ENCODE measurements at places on chromosomes 1 and 21.
A peak's percentile ranks its signal among the peaks of the same experiment; 100 is the strongest.

DNA sequence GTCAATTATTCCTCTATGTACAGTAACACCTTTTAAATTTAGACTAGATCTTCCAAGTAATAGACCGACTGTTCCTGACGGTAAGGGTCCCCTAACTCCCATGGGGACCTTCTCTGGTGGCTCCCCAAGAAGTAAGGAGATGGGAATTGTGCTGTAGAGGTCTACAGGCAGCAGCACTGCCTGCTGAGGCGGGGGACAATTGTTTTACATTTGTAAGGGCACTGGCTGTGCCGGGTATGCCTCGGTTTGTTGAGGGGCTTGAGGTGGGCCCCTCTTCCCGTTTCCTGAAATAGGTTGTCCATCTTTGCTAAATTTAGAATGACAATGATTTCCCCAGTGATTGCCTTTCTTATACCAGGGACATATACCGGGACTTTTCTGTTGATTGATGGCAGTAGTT is 13.1 kb upstream of the L1TD1 start:
- no peak for DNase-seq

DNA sequence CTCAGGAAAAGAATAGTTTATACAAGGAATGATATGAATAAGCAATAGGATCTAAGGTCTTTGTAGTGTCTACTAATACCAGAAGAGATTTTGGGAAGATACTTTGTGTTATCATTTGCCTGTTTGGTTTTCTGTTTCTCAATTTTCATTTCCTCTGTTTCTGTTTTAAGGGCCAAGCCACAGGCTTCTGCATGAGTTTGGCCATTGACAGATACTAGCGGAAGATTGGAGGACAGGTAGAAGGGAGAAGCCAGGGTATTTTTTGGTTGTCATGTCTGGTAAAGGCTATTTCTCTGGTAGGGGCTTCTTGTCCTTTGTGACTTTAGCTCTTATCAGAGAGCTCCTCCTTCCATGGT is 51.4 kb downstream of the HS2ST1 start:
- DNase-seq: no peak

GRCh38 chr1:110083866-110084226 is 13.4 kb upstream of the ALX3 start:
- DNase-seq: no peak

- no peak for DNase-seq
Observed at GRCh38 chr1:47834326-47834725, 162.9 kb downstream of the TRABD2B start.

DNA sequence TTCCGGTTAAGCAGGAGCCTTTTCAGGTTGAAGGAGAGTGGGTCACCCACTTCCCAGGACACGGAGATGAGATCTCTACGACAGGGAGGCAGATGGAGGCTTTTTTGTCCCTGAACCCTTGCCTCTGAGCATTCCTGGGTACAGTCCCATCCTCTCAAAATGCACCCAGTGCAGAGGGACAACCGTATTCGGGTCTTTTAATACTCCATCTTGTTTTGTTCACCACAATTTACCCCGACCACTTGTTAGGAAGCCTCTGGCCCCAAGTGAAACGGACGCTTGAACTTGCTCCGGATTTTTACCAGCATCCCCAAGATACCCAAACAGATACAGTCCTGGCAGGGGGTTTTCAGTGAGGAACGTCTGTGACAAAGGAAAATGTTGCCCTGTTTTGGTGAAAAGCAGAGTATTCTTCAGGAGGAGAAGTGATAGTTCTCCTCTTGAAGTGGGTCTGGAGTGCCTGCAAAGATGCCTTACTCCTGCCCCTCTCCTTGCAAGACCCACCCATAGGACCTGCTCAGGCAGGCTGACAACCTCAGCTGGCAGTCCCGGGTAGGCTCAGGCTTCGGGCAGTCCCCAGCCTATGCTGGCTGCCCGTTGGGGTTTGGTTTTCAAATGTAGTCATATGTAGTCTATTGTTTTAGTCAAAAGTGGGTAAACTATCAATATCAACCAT is 669 bp upstream of the ARL8A start:
- peak; percentile 72 for DNase-seq

GRCh38 chr1:194538453-194538852 is 1352.0 kb upstream of the B3GALT2 start:
- no peak for DNase-seq

DNA sequence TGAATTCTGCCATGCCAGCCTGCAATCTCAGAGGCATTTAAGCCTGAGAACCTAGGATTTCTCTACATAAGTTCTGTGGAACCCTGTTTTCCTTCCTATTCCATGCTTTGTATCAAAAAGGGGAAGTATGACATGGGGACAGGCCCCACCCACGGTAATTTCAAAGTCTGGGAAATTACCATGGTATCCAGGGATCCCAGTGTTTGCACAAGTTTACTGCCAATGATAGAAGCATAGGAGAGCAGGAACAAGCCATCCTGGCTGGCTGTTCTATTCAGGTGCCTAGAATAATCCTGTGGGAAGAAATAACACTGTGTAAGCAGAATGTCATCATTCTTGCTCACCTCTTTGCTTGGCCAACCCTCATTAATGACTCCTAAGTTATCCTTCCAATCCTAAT is 53.8 kb upstream of the ATP1B1 start:
- no peak for DNase-seq

All from activated CD4-positive, alpha-beta T cell treated with anti-CD3 and anti-CD28 coated beads, Interleukin-2, amount 50 U/mL, for 16 hours (primary cell).